ENCODE measurements at places on chromosomes 3 and 15.

- no peak for DNase-seq
Observed at GRCh38 chr3:139127101-139127500, 82.4 kb upstream of the PRR23C start.

DNA sequence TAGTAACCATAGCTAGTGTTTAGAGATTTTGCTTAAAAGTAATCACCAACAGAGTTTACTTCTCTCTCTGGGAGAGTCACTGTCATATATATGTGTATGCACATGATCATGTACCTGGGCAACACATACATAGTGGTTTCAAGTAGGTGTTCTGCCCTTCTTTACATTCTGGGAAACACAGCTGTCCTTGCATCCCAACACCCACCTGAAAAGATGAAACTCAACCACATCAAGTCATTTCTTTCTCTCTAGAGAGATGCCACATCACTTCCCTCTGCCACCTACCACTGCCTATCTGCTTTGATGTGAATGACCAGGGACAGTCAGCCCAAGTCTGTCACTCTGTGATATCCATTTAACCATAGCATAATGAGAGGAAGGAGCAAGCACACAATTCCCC is 155.8 kb upstream of the GADL1 start:
- DNase-seq = no peak

GRCh38 chr15:77187751-77188464 is 117.0 kb upstream of the TSPAN3 start:
- DNase-seq = no peak

GRCh38 chr3:61681636-61682035 is 120.3 kb downstream of the PTPRG start:
- no peak for DNase-seq

DNA sequence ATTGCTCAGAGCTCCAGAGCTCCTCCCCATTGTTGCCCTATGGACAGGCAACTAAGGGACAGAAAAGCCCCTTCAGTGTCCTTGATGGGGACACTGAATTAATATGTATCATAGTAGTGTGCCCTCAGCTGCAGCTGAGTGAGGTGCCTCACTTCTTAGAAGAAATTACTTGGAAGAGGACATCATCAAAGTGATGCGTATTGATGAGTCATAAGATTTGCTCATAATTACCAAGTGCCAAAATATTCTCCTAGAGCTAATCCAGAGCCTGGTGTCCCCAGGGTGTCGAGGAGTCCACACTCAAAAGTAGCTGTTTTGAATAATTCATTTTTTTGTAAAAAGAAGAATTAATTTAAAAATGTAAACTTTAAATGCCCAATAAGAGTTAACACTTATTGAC is 200.7 kb upstream of the SEMA6D start:
- DNase-seq = no peak

GRCh38 chr3:152350776-152351175 is 82.0 kb downstream of the MBNL1 start:
- DNase-seq = no peak

GRCh38 chr3:69116897-69117296 is 5.5 kb downstream of the LMOD3 start:
- no peak for DNase-seq

- DNase-seq = no peak
Observed at GRCh38 chr15:28868744-28869345, 16.9 kb upstream of the APBA2 start.

GRCh38 chr15:91866971-91867372 is 13.5 kb downstream of the SLCO3A1 start:
- DNase-seq = no peak

- no peak for DNase-seq
Observed at GRCh38 chr3:66957367-66957766, 40.7 kb upstream of the KBTBD8 start.

GRCh38 chr3:45884368-45885201 is 1.8 kb upstream of the CCR9 start:
- DNase-seq = no peak

DNA sequence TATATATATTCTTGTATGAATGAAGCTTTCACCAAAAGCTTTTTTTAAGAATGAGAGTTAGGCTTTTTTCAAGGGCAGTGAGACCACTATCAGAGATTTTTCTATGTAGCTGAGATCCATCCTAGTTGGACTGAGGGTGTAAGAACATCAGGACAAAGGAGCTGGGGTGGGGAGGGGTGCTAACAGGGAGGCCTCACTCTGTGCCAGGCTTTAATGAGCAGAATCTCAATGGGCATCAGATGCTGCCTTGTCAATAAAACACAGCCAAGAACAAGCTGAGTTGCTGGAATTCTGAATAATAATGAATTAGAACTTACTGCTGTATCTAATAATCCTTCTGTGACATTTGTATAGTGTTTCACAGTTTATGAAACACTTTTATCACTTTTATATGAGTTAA is 41.4 kb upstream of the USP3 start:
- DNase-seq = no peak

GRCh38 chr3:82462977-82463376 is 701.5 kb upstream of the GBE1 start:
- DNase-seq = no peak

- no peak for DNase-seq
Observed at GRCh38 chr15:59303633-59304032, 69.0 kb downstream of the MYO1E start.

- DNase-seq = no peak
Observed at GRCh38 chr15:71167445-71168165, 52.3 kb downstream of the THSD4 start.

- DNase-seq = no peak
Observed at GRCh38 chr3:53555068-53555588, 60.7 kb downstream of the CACNA1D start.

DNA sequence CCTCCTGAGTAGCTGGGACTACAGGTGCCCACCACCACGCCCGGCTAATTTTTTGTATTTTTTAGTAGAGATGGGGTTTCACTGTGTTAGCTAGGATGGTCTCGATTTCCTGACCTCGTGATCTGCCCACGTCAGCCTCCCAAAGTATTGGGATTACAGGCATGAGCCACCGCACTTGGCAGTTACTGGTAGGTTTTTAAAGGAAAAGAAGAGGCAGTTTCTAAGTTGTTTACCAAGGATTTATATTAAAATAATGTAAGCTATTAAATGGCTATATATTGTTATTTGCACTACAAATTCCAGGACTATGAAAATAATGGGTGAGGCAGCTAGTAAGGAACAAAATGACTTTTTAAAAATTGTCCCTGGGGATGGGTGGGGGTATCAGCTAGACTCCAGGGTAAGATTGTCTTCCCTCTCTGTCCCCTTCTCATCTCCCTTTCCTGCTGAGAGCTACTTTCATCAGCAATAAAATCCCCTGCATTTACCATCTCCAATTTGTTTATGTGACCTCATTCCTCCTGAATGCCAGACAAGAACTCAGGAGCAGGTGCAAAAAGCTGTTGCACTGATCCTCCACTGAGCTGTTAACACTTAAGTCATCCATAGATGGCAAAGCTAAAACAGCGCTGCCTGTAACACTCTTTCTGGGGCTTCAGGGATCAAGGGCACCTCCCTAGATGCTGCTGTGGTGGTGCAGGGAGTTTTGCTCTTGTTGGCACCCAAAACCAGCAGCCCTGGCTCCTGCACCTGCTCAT is 165.2 kb downstream of the ZPLD1 start:
- no peak for DNase-seq

- DNase-seq = no peak
Observed at GRCh38 chr3:15180042-15180611, 25.9 kb upstream of the CAPN7 start.

DNA sequence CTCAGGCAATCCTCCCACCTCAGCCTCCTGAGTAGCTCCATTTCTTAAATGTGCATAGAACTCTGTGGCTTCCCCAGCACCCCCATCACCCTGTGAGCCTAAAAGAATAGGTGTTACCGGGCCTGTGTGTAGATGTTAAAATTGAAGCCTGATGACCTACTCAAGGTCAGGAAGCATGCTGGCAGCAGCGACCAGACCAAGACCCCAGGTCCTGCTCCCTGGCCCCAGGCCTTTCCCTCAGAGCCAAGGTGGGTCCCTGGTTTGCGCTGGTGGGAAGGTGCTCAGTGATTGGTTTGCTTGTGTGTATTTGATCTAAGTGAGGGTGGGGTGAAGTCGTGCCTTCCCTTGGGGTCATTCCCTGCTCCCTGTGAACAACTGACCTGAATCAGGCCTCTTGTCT is 18.4 kb upstream of the CRABP1 start:
- no peak for DNase-seq

DNA sequence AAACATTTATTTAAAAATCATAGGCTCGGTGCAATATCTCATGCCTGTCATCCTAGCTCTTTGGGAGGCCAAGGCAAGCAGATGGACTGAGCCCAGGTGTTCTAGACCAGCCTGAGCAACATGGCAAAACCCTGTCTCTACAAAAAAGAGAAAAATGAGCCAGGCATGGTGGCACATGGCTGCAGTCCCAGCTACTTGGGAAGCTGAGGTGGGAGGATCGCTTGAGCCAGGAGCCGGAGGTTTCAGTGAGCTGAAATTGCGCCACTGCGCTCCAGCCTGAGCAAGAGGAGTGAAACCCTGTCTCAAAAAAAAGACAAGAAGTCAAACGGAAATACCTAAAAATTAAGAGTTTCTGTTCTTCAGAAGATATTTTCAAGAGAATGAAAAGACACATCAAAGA is 122.3 kb downstream of the RSL24D1 start:
- DNase-seq = no peak

- DNase-seq = peak; percentile 31
Observed at GRCh38 chr15:69713726-69714559, 261.3 kb downstream of the RPLP1 start.

- no peak for DNase-seq
Observed at GRCh38 chr3:180142041-180142440, 105.3 kb upstream of the PEX5L start.

DNA sequence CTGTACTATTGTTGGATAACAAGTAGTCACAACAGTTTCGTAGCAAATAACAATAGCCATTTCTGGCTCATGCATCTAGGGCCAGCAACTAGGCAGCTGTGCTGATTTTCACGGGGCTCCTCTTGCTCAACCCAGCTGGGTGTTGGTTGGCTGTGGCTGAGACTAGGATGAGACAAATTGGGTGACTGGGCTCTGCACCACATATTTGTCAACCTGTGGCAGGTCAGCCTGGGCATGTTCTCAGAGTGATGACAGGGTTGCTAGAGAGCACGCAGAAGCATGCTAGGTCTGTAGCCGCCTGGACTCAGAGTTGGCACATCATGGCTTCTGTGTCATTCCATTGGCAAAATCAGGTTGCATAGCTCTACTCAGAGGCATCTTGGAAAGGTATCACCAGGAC is 175.9 kb downstream of the OTOL1 start:
- DNase-seq = no peak

DNA sequence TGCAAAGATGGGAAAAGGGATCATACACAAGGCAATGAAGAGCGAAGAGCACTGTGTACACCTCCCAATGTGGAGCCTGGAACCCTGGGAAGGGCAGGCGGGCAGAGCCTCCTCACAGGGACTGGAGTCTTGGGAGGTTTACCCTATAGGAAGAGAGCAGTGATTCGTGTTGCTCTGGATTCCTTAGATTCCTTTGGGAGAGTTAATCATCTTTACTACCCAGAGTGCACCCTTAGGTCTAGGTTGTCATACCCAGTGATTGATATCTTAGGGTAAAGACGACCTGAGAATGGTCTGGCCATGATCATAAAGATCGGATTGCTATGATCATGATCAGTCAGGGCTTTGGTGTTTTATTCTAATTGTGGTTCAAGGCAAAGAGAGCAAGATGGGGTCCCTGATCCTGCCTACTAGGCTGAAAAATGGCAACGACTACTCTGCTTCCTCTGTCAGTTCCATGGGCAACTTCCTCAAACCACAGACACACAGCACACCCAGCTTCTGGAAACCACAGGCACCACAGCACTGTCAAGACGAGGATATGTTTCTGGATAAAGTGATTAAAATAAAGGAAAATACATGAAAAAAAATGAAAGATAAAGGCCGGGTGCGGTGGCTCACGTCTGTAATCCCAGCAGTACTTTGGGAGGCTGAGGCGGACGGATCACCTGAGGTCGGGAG is 20.4 kb upstream of the MAP6D1 start:
- no peak for DNase-seq

DNA sequence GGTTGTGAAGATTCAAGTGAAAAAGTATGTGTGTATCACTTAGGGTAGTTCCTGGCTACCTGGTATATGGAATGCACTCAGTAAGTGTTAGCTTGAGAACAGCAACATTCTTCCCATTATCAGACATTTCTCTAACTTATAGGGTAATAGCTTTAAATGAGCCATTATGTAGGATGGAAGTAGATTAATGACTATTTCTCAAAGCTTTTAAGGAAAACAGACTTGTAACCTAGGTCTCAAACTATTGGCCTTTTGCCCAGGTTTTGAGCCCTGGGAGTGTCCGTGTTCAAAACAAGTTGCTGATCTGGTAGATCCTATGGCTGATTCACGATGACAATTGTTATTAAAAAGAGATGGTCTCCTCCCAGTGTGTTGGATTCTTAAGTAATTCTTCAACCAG is 129.1 kb upstream of the UMPS start:
- DNase-seq = no peak

GRCh38 chr15:28993720-28994053 is 107.9 kb downstream of the APBA2 start:
- DNase-seq = no peak

- DNase-seq = no peak
Observed at GRCh38 chr15:74036271-74037170, 42.0 kb downstream of the PML start.

- DNase-seq = no peak
Observed at GRCh38 chr3:81443457-81443782, 318.0 kb downstream of the GBE1 start.

- no peak for DNase-seq
Observed at GRCh38 chr3:147215660-147216059, 190.7 kb downstream of the ZIC4 start.

DNA sequence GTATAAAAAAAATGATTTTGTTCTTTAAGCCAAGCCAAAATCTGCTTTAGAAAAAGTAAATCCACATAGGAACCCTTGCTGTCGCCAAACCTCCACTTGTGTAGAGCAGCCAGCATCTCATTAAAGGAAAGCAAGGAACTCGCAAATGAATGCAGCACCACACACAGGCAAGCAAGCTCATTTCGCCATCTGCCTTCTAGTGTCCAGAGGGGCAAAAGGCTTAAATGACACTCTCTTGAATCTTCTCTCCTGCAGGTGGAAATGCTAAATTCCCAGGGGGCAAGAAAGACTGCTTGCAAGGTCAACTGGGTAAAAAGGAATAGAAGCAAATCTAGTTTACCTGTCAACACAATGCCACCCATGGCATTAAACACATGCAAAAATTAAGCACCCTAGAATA is 2.4 kb downstream of the MB21D2 start:
- DNase-seq = no peak

GRCh38 chr3:74210739-74211138 is 403.7 kb downstream of the CNTN3 start:
- DNase-seq = no peak

GRCh38 chr3:72182206-72182605 is 397.3 kb upstream of the PROK2 start:
- no peak for DNase-seq

DNA sequence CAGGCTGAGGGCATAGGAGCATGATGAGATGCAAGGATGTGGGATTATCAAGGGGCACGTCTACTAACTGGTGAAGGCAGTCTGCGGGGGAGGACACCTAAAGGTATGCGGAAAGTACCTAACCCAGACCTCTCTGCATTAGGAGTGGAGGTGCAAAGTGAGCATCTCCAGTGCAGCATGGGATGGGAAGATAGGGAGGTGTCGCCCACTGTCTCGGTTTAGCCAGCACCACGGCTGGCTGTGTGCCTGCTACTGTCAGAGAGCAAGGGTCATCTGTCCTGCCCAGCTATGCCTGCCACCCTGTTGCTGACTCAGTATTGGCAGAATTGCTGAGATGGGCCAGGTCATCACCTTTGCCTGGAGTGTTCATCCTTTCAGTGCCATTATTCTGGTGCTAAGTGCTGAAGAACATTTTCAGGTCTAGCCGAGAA is 40.1 kb downstream of the OXNAD1 start:
- no peak for DNase-seq

All from stimulated activated CD8-positive, alpha-beta memory T cell treated with anti-CD3 and anti-CD28 coated beads, Interleukin-7, amount 100 ng/mL, for 1 hour (primary cell).